Peyer's patch (tissue), 4 donors: ENCODE measurements at places on chromosomes 16 and 17. TPM values are rescaled to one million over a fixed set of nuclear protein-coding genes. Genes with fewer than 3 reads are reported as not detected.

Gene TGFB1I1
- total RNA-seq: 25.6 TPM

Gene KCNH6
- 39.4 TPM for total RNA-seq

Gene ATP6V0D1
- 197 TPM for total RNA-seq

DNA sequence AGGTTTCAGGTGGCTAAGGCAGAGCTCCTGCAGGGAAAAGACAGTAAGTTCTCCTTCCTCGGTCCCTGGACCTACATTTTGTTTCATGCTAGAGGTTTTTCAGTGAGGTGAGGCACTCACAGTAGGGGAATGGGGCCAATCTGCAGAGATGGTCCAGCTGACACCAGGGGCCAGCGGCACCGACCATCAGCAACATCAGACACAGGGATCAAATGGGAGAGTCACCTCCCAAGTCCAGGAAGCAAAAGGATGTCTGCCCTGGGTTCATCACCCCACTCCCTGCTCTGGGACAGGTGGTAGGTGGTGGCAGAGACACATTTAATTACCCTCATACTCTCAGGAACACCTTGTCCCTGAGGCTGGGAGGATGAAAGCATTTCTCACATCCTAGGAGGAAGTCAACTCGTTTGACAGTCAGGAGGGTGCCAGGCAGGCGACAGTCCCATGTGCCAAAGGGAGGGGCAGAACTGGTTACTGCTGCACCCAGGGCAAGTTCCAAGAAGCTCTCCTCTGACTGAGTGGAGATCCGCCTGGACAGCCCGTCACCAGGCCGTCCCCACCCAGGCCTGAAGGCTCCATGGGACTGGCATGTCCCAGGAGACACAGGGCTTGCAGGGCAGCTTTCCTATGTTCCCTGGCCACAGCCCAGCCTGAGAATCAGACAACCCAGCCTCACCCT lies 19.2 kb downstream of the ATP6V0D1 start:
- DNase-seq: no peak

DNA sequence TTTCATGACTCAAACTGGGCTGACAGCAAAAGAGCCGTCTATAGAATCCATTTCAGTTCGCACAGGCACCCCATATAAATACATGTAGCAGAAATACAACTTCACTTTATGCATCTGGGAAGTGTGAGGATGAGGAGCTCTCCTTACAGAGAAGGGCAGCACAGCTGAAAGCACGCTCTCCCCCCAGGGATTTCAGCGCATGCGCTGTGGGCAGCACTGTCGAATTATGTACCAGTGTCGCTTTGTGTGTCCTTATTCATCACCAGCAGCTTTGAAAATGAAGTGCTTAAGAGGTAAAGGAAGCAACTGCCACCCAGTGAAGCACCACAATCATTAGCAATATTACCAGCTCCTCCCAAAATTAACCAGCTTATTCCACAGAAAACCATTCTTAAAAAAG lies 39.9 kb downstream of the CEP95 start:
- DNase-seq: no peak

DNA sequence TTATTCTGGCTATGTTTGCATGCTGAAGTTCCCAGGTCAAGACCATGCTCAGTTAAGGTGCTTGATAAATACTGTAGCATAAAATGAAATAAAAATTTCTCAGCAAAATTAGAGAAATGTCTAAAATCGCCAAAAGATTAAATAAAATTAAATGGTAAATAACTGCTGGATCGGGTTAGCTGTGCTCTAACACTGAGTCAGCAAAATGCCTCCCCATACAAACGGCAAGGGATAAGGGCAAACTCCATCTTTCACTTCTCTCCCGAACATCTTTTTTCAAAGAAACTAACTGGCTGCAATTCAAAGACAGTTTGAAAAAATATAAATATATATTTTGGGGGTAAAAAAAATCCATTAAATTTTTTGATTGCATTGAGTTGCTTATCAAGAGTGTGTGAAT lies 162.2 kb upstream of the ZFHX3 start:
- DNase-seq: no peak

- no peak for DNase-seq
Measured at GRCh38 chr17:4293572-4293971, 29.8 kb upstream of the ANKFY1 start.

DNA sequence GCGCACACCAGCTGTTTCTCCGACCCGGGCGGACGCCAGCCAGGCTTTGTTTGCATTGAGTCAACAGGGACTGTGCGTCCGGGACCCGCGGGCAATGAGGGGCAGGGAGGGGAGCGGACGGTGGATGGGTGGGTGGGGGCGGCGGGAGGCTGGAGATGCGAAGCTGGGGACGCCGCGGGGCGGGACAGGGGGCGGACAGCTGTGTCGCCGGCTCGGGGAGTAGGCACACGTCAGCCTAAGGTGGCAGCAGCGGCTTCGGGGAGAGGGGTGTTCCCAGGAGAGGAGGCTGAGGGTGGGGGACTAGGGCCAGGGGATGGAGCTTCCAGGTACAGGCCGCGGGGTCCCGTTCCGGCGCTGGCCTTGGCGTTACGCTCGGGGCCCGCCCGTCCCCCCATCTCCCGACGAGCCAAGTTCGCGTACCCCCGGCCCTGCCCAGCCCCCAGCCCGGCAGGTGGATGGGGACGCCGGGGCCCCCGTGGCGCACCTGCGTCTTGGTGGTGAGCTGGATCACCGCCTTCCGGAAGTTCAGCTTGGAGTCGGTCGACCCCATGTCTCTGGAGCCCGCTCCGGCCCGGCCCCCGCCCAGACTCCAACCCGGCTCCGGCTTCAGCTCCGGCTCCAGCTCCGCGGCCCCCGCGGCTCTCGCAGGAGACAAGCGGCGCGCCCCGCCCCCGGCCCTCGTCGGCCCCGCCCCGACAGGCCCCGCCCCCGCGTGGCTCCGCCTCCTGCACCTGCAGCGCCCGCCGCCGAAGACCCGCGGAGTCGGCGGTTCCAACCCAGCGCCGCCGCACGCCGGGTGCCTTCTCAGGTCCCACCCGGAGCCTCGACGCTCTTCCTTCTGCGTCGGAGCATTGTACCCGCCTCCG lies at the start of gene HID1:
Gene HID1 (minus strand): TSS at position 653 of the 866 bp plus-strand sequence. CDS start 103 bp downstream, at position 550.
- DNase-seq: peak; percentile 92

GRCh38 chr17:31845291-31845690 lies 13.8 kb downstream of the COPRS start:
- no peak for DNase-seq

GRCh38 chr16:56977823-56978430 lies 11.4 kb upstream of the NLRC5 start:
- no peak for DNase-seq

DNA sequence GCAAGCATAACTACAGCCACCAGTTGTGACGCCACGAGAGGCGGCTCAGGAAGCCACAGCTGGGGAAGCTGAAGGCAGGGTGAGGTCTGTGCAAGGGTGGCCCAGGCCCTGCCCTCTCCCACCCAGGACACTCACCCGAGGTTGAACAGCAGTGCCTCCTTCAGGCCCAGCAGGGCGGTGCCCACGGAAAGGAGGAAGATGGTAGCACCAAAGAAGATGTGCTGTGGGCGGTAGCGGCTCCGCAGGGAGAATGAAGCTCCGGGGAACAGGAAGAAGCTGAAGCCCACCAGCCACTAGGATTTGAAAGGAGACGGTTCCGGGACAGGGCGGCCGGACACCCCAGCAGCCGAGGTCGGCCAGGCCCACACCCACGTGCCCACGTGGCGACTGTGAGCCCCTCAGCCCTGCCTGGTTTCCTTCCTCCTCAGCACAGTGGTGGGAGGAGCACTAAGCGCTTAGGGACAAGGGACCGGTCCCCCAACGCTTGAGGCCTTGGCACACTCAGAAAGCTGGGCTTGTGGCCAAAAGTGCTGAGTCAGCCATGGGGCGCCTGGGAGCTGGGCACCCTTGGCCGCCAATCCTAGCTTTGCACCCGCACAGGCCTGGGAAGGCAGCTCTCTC lies 11.0 kb downstream of the CYB561 start:
- DNase-seq: no peak

DNA sequence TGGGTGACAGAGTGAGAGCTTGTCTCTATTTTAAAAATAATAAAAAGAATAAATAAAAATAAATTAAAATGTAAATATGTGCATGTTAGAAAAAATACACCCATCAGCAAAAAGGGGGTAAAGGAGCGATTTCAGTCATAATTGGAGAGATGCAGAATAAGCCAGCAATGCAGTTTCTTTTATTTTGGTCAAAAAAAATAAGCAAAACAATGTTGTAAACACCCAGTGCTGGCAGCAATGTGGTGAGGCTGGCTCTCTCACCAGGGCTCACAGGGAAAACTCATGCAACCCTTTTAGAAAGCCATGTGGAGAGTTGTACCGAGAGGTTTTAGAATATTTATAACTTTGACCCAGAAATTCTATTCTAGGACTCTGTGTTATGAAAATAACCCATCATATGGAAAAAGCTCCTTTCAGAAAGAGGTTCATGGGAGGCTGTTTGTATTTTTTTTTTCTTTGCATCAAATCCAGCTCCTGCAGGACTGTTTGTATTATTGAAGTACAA lies 8.5 kb downstream of the STH start:
- DNase-seq: no peak

GRCh38 chr17:14337596-14338079 lies 36.8 kb downstream of the HS3ST3B1 start:
- DNase-seq: no peak
